Hematopoietic multipotent progenitor cell treated with erythropoietin and hydrocortisone succinate and interleukin-3 and kit ligand, for 4 days (in vitro differentiated cells): ENCODE measurements at places on chromosomes 2 and 18.

GRCh38 chr2:173417802-173418201 lies 63.1 kb downstream of the CDCA7 start:
- DNase-seq: no peak

- no peak for DNase-seq
These were observed 72.4 kb downstream of the SLC16A14 start for GRCh38 chr2:229996320-229996719.

DNA sequence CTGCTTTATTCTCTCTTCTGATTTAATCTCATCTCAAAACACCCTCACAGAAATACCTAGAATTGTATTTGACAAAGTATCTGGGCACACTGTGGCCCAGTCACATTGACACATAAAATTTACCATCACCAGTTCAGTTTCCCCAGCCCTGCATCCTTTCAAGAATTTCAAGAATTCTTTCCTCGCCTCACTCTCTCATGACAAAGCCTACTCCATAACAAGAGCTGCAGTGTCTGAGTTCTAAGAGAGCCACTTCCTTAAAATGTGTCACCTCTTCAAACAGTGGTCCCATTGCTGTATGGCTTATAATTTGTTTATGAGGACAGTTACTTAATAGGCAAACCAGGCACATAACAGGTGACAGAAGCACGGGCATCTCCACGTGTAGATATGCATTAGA lies 90.9 kb upstream of the STK39 start:
- DNase-seq: no peak

DNA sequence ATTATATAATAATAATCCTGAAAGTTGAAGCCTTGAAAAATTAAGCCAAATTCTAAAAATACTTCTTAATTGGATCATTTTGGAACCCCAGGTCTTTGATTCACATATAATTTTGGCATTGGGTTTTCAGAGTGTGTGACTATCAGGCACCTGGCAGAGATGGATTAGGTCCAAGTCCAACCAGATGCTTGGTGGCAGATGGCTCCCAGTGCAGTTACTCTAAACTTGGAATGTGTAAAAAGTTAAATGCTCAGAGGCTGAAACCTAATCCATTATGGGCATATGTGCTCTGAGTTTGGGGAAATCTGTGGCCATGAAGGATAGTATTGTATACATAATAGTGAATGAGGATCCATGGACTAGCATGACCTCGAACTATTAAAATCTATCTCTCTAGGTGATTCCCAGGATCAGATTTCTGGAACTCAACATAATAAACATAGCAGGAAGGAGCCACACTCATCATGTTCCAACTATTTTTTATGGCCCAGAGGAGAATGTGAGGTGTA lies 333.0 kb downstream of the RPRM start:
- DNase-seq: no peak

GRCh38 chr2:198252472-198252871 lies 448.1 kb downstream of the PLCL1 start:
- no peak for DNase-seq
